ENCODE measurements at places on chromosomes 5 and 9. TPM values are rescaled to one million over a fixed set of nuclear protein-coding genes. Genes with fewer than 3 reads are reported as not detected.

DNA sequence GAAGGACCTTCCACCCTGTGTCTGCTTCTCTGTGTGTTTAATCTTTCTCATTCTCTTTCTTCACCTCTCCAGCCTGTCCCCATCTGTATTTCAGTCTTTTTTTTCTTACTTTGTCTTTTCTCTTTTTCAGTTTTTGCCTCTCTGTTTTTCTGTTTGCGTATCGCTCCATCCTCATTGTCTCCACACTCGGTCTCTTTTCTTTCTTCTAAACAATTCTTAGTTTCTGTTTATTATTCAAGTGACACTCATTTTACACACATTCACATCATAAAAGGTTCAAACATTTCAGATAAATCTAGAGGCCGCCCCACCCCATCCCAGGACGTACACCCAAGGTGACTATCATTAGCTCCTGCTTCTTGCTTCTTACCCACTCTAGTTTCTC lies 9.8 kb downstream of the LHX2 start:
- H3K27me3 ChIP-seq: peaks cover 88% of the 10 kb centered on the region
- no peaks in the 10 kb centered on the region for H3K36me3 ChIP-seq
- no peak overlapping the region for H3K4me3 ChIP-seq
- no peak for DNase-seq

DNA sequence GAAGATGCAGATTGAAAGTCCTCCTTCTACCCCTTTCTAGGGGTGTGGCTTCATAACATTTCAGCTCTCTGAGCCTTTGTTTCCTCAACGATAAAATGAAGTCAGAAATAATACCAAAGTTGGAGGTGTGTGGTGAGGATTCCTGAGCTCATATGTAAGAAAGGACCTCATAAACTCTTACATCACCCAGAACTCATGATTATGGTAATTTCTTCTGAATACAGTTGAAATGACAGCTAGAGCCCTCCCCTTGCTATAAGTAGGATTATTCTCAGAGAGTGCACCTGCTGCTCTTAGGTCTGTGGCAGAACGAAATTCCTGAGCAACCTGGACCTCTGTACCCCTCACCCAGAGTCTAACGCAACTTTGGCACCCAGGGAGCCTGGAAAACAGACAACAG lies 291.4 kb upstream of the KLF4 start:
- DNase-seq: no peak
- no peaks in the 10 kb centered on the region for H3K36me3 ChIP-seq
- peaks cover 8% of the 10 kb centered on the region for H3K4me1 ChIP-seq
- H3K4me3 ChIP-seq: no peak overlapping the region

DCTN4 gene
- total RNA-seq: 62.0 TPM

- H3K4me3 ChIP-seq: no peak overlapping the region
- no peak for DNase-seq
- H3K4me1 ChIP-seq: peaks cover 37% of the 10 kb centered on the region
- H3K27ac ChIP-seq: peak overlapping the region; percentile 7
These were observed 337.8 kb downstream of the DEPDC1B start for GRCh38 chr5:60362158-60362557.

GRCh38 chr9:128723352-128723865 lies 518 bp downstream of the ZDHHC12 start:
- no peak for DNase-seq
- H3K27ac ChIP-seq: peak overlapping the region; percentile 62
- H3K36me3 ChIP-seq: no peaks in the 10 kb centered on the region
- peak overlapping the region; percentile 81 for H3K4me3 ChIP-seq
- H3K4me1 ChIP-seq: peaks cover 24% of the 10 kb centered on the region
- no peaks in the 10 kb centered on the region for H3K27me3 ChIP-seq

SAP30L gene
- 53.2 TPM for total RNA-seq

SLC12A7 gene
- 11.5 TPM for total RNA-seq

PCDHA1 gene
- not detected for total RNA-seq

STRBP gene
- 13.1 TPM for total RNA-seq

TAF11L10 gene
- total RNA-seq: not detected

GRCh38 chr5:107068782-107069181 lies 602.0 kb downstream of the EFNA5 start:
- H3K27me3 ChIP-seq: no peaks in the 10 kb centered on the region
- H3K36me3 ChIP-seq: peaks cover 6% of the 10 kb centered on the region
- no peaks in the 10 kb centered on the region for H3K4me1 ChIP-seq
- no peak for DNase-seq
- no peak overlapping the region for H3K27ac ChIP-seq

WNT8A gene
- not detected for total RNA-seq

- no peak overlapping the region for H3K27ac ChIP-seq
- no peak overlapping the region for H3K4me3 ChIP-seq
- H3K27me3 ChIP-seq: no peaks in the 10 kb centered on the region
- no peaks in the 10 kb centered on the region for H3K36me3 ChIP-seq
These were observed 75.8 kb downstream of the INSYN2B start for GRCh38 chr5:169904508-169904907.

GRCh38 chr9:107249665-107250285 lies 33.3 kb upstream of the RAD23B start:
- DNase-seq: no peak
- no peaks in the 10 kb centered on the region for H3K27me3 ChIP-seq
- no peaks in the 10 kb centered on the region for H3K36me3 ChIP-seq

- no peak overlapping the region for H3K27ac ChIP-seq
- DNase-seq: no peak
- no peak overlapping the region for H3K4me3 ChIP-seq
- peaks cover 10% of the 10 kb centered on the region for H3K4me1 ChIP-seq
- H3K27me3 ChIP-seq: no peaks in the 10 kb centered on the region
These were observed 38.2 kb upstream of the SLCO6A1 start for GRCh38 chr5:102537011-102537410.

DDX4 gene
- not detected for total RNA-seq

GPRIN1 gene
- total RNA-seq: 1.6 TPM

DNA sequence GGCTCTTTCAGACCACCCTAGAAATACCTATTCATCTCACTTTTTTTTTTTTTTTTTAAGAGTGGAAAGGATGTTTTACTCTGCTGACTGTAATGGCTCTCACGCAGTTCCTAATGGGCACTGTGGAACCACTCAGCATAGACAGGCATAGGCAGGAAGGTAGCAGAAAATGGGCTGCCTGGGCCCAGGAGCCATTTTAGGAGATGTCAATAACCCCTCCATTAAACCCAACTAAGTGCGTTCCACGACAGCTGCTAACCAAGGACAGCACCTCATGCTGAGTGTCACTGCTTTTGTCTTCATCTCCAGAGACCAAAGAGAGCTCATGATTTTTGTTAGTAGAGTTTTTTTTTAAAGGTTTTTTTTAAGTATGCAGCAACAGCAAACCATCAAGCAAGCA lies 15.3 kb downstream of the MAP1B start:
- H3K4me3 ChIP-seq: no peak overlapping the region
- peak overlapping the region; percentile 55 for H3K27ac ChIP-seq
- no peaks in the 10 kb centered on the region for H3K27me3 ChIP-seq
- H3K36me3 ChIP-seq: peaks cover 45% of the 10 kb centered on the region
- no peak for DNase-seq

TNPO1 gene
- 160 TPM for total RNA-seq

- no peak overlapping the region for H3K27ac ChIP-seq
- peaks cover 23% of the 10 kb centered on the region for H3K36me3 ChIP-seq
- H3K4me1 ChIP-seq: peaks cover 17% of the 10 kb centered on the region
- no peak overlapping the region for H3K4me3 ChIP-seq
These were observed 45.3 kb downstream of the CERT1 start for GRCh38 chr5:75466006-75466716.

DNA sequence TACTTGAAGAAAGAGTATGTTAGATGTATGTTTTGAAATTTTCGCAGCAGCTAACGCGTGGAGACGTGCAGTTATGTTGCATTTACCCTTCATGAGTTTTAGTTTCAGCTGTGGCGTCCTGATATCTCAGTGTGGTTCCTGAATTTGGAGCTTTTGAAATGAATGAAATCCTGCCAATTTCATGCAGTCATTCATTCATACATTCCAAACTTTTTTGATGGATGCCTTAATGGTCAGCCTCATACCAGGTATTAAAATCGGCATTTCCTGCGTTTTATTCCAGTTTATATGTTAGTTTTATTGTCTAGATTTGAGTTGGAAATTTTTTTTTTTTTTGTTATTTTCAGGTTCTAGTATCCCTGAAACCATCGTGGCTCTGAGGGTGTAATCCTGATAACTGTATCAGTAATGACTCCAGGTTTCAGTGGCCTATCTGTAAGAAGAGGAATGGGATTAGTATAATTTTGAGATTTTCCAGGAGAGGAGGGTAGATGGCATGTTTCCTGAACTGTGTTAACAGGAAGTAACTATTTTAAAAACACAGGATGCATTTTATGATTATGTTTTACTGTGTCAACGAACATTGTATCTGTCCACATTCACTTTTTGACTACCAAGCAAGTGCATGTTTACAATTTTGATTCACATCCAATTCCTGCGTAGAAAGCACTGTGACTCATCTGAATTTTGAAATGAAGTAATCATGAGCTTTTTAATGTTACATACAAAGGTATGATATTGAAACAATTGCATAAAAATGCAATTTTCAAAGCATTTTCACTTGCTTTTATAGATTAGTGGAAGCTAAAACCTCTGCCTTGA lies 1.0 kb downstream of the FOCAD start:
- H3K27me3 ChIP-seq: no peaks in the 10 kb centered on the region
- no peak for DNase-seq
- H3K4me1 ChIP-seq: peaks cover 22% of the 10 kb centered on the region
- H3K27ac ChIP-seq: peak overlapping the region; percentile 93
- H3K36me3 ChIP-seq: no peaks in the 10 kb centered on the region

LCN9 gene
- total RNA-seq: not detected

DNA sequence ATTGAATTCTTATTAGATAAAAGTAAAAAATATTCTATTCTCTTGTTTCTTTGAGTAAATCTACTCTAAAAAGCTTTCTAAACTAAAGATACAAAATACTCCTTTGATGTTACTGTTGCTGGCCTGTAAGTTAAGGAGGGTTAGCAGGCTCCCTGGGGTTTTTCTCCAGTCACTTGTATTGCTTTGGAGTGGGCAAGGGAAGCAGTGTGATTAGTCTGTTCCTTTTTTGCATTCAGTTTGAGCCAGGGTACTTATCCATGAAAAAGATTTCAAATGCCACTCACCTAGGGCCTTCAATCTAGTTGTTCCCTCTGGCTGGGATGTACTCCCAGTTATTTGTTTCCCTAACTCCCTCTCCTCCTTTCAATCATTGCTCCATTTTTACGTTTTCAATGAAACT lies 256.2 kb upstream of the SMC2 start:
- no peaks in the 10 kb centered on the region for H3K4me1 ChIP-seq
- H3K4me3 ChIP-seq: no peak overlapping the region
- no peaks in the 10 kb centered on the region for H3K27me3 ChIP-seq
- no peak for DNase-seq
- H3K27ac ChIP-seq: no peak overlapping the region

DNA sequence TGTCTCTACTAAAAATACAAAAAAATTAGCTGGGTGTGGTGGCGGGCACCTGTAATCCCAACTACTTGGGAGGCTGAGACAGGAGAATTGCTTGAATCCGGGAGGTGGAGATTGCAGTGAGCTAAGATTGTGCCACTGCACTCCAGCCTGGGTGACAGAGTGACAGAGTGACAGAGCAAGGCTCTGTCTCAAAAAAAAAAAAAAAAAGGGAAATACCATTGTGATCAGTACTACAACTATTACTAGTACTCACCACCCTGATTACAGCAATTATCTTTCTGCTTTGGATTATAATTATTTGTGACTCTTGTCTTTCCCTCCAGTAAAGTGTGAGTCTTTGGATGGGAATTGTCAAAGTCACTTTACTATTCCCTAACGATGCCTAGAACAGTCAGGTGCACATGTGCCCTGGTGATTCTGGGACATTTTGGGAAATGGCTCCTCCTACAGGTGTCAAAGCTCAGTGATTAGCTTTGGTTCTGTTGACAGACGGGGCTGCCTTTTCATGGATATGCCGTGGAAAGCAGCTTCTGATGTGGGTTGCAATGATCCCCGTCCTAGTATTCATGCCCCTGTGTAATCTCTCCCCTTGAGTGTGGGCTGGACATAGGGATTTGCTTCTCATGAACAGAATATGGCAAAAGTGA lies 31.8 kb upstream of the FRRS1L start:
- no peak overlapping the region for H3K27ac ChIP-seq
- no peak overlapping the region for H3K4me3 ChIP-seq
- H3K4me1 ChIP-seq: peaks cover 3% of the 10 kb centered on the region
- H3K27me3 ChIP-seq: no peaks in the 10 kb centered on the region

ITGA2 gene
- 0.44 TPM for total RNA-seq

TUSC1 gene
- total RNA-seq: not detected

- H3K36me3 ChIP-seq: no peaks in the 10 kb centered on the region
- no peak for DNase-seq
- no peaks in the 10 kb centered on the region for H3K4me1 ChIP-seq
- H3K27me3 ChIP-seq: no peaks in the 10 kb centered on the region
- H3K27ac ChIP-seq: no peak overlapping the region
These were observed 714.2 kb upstream of the C9orf72 start for GRCh38 chr9:28287455-28287854.

HSD17B4 gene
- total RNA-seq: 100 TPM

FAM81B gene
- not detected for total RNA-seq

C9orf72 gene
- total RNA-seq: 10.2 TPM

DNA sequence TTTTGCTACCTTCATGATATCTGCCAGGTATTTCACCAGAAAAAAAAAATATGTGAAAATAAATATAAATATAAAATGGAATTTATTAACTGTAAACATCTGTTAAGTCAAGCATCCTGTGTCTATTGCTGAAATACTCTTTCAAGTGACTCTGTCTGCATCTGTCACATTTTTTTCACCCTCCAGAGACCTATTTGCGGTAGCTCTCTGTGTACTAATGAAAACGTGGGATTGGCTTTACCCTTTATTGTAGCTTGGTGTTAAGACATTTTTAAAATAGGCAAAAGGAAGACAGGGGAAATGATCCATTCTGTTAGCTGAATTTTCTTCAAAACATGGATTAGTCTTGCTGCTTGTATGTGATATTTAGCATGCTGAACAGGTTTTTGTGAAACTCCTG lies 536.0 kb upstream of the WWC1 start:
- DNase-seq: no peak
- no peaks in the 10 kb centered on the region for H3K36me3 ChIP-seq
- no peak overlapping the region for H3K27ac ChIP-seq
- peaks cover 57% of the 10 kb centered on the region for H3K4me1 ChIP-seq
- no peaks in the 10 kb centered on the region for H3K27me3 ChIP-seq

DNA sequence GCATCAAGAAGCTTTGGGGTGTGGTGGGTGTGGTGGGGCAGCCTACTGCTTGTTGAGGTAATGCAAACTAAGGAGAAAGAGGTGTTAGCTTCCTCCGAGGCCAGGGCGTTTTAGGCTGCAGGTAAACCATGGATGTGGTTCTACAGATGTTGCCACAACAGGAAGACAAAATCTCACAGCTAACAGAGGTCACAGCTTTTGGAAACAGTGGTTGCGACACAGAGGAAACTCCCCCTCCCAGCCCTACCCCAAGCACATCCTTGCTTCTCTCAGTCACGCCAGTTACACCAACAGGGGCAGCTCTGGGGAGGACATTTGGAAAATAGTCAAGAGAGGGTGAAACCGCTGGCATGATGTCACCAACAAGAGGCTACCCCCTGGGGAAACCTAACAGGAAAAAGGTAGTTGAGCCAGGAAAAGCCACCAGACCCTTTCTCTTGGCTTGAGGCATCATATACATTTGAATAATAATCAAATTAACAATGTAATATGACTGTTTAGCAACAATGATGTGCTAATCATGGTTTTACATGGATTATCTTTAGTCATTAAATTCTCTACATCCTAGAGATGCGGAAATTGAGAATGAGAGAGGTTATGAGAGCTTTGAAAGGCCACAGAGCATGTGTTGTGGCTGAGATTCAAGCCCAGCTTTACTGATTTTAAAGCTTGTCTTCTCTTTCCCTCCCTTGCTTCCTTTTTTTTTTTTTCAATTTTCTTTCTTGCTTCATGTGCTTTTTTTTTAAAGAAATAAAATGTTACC lies 82.2 kb upstream of the IL12B start:
- DNase-seq: no peak
- no peaks in the 10 kb centered on the region for H3K4me1 ChIP-seq
- H3K4me3 ChIP-seq: no peak overlapping the region
- H3K27me3 ChIP-seq: peaks cover 38% of the 10 kb centered on the region

C5 gene
- 7.6 TPM for total RNA-seq
